ENCODE measurements at places on chromosomes 5 and 9.

DNA sequence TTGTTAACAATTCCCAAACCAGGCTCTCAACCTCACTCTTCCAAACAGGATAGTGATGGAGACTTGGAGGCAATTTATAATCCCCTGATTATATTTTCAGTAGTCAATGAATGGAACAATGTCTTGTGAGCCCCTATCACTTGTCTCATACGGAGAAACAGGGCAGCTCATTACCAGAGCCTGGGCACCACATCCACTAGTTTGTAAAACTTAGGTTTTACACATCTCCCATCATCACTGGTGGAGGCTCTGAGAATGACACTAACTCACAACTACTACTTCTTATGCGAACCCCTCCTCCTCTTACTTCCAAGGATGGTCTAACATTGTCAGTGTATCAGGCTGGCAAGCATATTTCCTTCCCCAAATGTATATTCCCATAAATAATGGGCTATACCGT, 253.7 kb downstream of the EPB41L4A start:
- no peak for DNase-seq

DNA sequence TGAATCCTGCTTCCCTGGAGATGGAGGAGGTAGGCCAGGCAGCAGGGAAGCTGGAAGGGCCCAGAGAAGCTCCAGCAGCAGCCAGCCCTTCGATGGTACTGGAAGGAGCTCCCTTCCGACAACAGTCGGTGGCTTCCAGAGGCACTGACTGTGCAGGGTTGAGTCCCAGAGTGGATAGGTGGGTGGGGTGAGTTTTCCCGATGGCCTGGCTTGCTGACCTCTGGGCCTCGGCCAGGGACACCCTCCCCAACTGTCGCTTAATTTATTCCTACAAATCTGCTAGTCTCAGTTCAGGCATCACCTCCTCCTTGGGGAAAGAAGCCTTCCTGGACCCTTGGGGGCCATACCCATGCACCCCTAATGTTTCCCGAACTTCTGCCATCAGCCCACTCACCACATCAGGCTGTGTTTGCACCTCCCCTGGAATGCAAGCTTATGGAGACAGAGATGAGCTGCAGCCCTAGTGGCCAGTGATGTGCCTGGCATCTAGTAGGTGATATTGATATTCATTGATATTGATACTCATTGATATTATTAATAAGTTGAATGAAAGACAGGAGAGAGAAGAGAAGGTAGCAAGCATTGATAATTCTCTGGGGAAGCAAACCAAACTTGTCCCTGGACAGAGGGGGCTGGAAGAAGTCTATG, 104.6 kb upstream of the BOD1 start:
- no peak for DNase-seq

DNA sequence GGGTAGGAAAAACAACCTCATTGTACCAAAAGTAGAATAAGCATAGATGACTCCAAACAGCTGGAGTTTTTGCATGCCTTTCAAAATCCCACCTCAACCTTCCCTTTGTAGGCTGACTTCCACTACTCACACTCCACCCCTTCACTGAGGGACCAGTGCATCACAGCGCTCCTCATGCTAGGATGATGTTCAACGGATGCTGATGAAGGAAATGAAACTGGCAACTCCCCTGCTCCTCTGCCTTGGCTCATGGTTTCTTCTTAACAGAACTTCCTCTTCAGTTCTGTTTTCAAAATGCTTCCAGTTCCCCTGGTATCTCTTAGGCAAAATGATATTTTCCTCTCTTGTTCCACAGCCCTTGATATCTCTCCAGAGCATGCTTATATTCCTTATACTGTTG, 29.0 kb downstream of the LIFR start:
- DNase-seq, result no peak

GRCh38 chr5:144232285-144232684, 61.6 kb downstream of the KCTD16 start:
- DNase-seq, result no peak

DNA sequence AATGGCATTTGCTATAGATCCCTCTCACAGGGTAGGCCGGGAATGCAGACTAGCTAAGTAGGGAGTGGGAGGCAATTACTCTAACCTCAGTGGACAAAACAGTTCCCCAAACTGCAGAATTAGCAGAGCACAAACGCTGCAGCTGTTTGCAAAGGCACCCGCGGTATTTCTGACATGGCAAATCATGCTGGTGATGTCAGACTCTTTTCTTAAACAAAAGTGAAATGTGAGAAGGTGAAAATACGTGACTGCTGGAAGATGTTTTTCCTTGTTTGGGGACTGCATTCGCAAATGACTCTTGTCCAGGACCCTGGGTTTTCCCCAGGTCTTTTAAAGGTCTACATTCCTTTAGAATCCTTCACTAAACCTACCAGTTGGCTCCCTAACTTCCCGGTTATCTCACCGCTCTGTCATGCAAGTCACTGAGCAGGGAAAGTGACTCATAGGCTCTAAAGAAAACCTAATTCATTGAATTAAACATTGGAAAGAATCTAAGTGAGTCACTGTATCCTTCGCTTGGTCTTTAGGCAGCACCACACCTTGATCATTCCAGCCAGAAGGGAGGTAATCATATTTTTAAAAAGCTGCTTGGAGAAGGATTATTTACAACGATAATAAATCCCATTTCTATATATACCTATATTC, 91.5 kb upstream of the DNAH5 start:
- DNase-seq, result peak; percentile 96

GRCh38 chr5:4576161-4576748, 563.9 kb upstream of the ADAMTS16 start:
- peak; percentile 65 for DNase-seq

- no peak for DNase-seq
These were observed 14.0 kb upstream of the GLRX start for GRCh38 chr5:95836544-95836943.

- DNase-seq, result no peak
These were observed 19.6 kb upstream of the CNOT6 start for GRCh38 chr5:180474569-180474968.

Measured in choroid plexus epithelial cell (primary cell).